ENCODE measurements at places on chromosomes 11 and 22.

DNA sequence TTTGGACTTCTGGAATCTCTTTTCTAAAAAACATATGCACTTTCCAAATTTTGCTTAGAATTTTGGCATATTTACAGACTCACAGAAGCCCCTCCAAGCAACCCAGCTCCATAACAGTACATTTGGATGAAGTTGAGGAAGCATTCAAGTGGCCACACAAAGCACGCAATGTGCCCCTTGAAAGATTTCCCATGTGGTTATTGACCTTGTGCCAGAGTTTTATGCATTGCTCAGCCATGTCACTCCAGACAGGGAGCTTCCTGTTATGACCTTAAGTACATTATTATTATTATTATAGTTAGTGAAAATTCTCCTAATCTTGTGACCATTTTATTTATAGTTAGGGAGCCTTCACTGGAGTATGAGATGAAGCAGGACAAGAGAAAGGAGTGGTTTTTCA, 35.0 kb upstream of the BDNF start:
- no peak for DNase-seq

- peak; percentile 79 for DNase-seq
Measured at GRCh38 chr11:75351541-75351790, at the start of gene ARRB1. Gene ARRB1 (minus strand): TSS chr11:75351661. CDS start chr11:75351607, 54 bp downstream.

GRCh38 chr22:31945443-31945855, 1.1 kb downstream of the YWHAH start:
- no peak for DNase-seq

DNA sequence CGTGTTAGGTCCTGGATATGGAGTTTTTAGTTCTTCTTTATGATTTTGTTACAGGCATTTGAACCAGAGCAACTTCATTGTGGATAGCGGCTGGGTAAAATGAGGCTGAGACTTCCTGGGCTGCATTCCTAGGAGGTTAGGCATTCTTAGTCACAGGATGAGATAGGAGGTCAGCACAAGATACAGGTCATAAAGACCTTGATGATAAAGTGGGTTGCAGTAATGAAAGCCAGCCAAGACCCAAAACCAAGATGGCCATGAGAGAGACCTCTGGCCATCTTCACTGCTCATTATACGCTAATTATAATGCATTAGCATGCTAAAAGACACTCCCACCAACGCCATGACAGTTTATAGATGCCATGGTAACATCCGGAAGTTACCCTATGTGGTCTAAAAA, 23.4 kb upstream of the CLMP start:
- no peak for DNase-seq

DNA sequence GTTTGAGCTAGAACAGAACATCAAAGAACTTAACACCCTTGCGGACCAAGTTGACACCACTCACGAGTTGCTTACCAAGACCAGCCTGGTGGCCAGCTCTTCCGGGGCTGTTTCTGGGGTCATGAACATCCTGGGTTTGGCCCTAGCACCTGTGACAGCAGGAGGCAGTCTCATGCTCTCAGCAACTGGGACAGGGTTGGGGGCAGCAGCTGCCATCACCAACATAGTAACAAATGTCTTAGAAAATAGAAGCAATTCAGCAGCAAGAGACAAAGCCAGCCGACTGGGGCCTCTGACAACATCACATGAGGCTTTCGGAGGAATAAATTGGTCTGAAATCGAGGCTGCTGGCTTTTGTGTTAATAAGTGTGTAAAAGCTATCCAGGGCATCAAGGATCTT, 8.7 kb downstream of the APOL5 start:
- DNase-seq, result no peak

- no peak for DNase-seq
Measured at GRCh38 chr11:35740061-35740799, 77.7 kb downstream of the TRIM44 start.

GRCh38 chr11:1160231-1161101, 2.7 kb downstream of the MUC5AC start:
- no peak for DNase-seq

DNA sequence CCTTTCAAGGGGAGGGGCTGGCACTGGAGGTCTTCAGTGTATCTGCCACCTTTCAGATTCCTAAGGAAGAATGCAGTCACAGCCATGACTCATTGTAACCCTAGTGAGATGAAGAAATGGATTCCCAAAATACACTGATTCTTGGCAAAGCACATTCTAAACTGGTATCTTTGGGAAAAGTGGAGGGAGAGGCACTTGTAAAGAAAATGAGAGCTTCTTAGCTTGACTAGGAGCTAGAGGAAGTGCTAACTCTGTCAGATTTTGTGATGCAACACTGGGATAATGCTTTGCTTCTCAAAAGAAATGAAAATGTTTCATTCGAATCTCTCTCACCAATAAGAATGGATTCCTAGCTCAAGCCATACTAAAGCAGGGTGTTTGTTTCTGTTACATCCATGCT, 14.3 kb downstream of the NRIP3 start:
- DNase-seq, result no peak

DNA sequence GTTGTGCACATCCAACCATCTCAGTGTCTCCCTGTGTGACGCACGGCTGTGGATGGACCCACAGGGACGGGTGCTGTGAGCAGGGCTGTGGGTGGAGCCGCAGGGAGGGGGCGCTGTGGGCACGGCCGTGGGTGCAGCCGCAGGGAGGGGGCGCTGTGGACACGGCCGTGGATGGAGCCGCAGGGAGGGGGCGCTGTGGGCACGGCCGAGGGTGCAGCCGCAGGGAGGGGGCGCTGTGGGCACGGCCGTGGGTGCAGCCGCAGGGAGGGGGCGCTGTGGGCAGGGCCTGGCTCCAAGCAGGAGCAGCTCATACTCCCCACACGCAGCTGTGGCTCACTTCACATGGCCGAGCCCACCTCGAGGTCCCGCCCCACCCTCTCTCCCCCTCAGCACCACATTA, 6.0 kb upstream of the MAPK11 start:
- no peak for DNase-seq

DNA sequence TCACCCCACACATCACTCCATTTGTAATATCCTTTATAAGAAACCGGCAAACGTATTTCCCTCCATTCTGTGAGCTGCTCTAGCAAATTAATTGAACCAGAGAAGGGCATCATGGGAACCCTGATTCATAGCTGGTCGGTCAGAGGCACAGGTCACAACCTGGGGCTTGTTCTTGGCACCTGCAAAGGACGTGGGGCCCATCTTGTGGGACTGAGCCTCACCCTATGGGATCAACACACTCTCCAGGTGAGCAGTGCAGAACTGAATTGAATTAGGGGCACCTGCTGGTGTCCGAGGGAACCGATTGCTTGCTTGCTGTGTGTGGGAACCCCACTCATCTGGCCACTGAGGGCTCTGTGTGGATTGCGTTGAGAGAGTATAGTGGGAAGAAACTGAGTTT, 145.3 kb downstream of the CTTN start:
- no peak for DNase-seq

GRCh38 chr11:95404370-95404769, 173.4 kb upstream of the SESN3 start:
- DNase-seq, result no peak

GRCh38 chr11:127470306-127470884, 469.8 kb upstream of the KIRREL3 start:
- DNase-seq, result peak; percentile 31

DNA sequence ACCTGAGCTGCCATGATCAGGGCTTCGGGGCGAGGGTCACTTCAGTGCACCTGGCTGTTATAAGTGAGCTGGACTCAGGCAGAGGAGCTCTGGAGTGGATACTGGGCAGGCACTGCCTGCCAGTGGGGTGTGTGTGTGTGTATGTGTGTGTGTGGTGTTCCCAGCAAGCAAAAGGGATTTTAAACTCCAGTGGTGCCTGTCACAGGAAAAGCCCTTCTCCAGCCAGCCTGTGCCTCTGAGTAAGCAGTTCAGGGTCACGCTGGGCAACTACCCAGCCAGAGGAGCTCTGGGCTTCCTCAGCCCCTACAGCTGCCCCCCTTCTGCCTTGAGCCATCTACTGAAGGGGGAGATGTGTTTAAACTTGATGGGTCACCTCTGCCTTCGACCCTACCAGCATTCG, 109.0 kb downstream of the OSBP2 start:
- no peak for DNase-seq

DNA sequence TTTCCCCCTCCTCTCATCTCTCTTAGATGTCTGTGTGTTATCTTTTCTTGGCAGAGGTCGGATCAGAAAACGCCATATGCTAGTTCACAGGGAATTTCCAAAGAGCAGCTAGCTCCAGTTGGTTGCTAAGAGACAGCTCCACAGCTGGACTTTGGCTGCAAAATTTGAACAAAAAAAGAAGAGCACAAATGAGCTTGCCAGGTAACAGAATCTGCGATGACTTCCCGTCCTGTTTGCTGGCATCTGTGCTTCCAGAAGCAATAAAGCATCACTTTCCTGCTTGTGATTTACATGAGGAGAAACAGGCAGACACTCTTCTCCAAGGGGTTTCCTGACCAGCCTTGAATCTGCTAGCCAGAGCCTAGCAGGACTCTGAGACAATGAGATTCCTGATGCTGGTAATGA, 596.0 kb upstream of the B3GAT1 start:
- DNase-seq, result no peak

- no peak for DNase-seq
Measured at GRCh38 chr11:89182773-89183518, 5.3 kb downstream of the TYR start.

- DNase-seq, result peak; percentile 68
Measured at GRCh38 chr11:13335319-13335718, 57.7 kb downstream of the BMAL1 start.

GRCh38 chr22:47031628-47031915, 269.1 kb downstream of the TBC1D22A start:
- no peak for DNase-seq

DNA sequence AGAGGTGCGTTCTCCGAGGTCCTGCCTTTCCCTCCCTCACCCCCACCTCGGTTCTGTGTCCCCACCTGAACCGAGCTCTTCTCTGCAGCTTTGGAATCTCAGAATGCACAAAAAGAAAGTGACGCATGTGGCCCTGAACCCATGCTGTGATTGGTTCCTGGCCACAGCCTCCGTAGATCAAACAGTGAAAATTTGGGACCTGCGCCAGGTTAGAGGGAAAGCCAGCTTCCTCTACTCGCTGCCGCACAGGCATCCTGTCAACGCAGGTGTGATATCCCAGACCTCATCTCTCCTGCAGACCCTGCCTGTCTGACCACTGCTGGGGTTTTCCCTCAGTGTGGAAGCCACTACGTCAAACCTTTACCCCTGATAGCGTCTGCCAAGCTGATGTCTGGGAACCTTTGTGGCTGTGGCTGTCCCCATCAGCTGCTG, 13.9 kb downstream of the ACP2 start:
- no peak for DNase-seq

DNA sequence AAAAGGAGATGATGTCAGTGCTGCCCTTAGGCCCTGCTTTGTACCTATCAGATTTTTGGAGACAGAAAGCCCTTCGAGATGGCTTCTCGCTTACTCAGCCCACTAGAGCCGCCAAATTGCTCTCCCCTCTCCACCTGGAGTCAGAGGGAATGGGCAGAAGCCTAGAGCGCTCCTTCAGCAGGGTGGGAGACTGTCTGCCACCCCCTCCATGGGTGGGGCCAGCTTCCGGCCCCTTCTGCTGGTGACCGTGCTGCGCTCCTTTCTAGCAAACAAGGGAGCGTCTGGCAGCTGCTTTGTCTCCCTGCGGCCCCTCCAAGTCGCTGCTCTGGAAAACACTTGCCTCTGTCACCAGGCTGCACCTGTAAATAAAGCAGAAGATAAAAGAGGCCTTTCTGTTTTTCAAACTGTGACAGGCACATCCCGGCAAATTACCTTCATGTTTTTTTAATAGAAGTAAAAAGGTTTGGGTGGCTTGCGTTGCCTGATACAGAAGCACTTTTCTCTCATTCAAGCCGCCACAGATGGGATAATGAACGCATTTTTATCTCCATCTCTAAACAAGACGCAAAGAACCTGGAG, 145.7 kb upstream of the NECTIN1 start:
- DNase-seq, result no peak

DNA sequence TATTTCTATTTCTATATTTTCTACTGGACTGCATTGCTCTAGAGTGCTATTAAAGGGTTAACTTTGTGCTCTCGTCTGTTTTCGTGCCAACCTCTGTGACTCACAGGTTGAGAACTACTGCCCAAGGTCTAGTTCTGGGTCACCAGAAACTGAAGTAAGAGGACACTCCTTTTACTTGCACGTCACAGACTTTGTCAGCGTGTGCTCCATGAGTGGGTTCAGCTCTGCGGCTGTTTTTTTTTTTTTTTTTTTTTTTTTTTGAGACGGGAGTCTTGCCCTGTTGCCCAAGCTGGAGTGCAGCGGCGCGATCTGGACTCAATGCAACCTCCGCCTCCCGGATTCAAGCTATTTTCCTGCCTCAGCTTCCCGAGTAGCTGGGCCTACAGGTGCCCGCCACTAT, 49.8 kb downstream of the CLMP start:
- DNase-seq, result no peak

- no peak for DNase-seq
Measured at GRCh38 chr11:2375341-2375853, 1.7 kb upstream of the CD81 start.

GRCh38 chr11:96001037-96001436, 77.1 kb upstream of the MTMR2 start:
- no peak for DNase-seq

- no peak for DNase-seq
Measured at GRCh38 chr11:33994937-33995336, 56.6 kb upstream of the CAPRIN1 start.

GRCh38 chr11:78499971-78500370, 74.7 kb downstream of the NARS2 start:
- DNase-seq, result no peak

GRCh38 chr11:75565916-75566762, 4.1 kb downstream of the SERPINH1 start:
- no peak for DNase-seq

GRCh38 chr11:108632041-108632704, 32.7 kb upstream of the DDX10 start:
- no peak for DNase-seq

DNA sequence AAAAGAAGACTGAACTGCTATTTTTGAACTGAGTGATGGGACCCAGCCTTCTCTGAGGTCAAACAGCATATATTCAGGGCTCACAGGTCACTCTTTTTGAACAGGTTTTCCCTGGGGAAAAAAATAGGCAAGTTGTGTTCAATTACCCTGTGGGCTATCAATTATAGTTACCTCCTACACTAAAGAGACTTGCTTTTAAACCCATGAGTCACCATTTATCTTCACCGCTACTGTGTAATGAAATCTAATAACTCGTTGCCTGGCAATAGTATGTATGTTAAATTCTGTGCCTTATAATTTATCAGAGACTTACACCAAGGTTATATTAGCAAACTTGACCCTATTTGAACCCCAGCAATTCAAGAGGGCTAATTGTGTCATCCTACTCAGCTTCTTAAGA, 98.5 kb downstream of the CYP2R1 start:
- DNase-seq, result no peak

- no peak for DNase-seq
Measured at GRCh38 chr11:62552485-62553079, 6.0 kb upstream of the AHNAK start.

GRCh38 chr11:68552542-68552941, 92.0 kb downstream of the PPP6R3 start:
- no peak for DNase-seq

All from nephron progenitor cell (in vitro differentiated cells).